RPMI7951 (cell line): ENCODE measurements at places on chromosomes 11 and 22.

GRCh38 chr22:36162127-36163034, 1.8 kb upstream of the APOL3 start:
- DNase-seq, result no peak

GRCh38 chr11:108144615-108145014, 23.2 kb downstream of the ACAT1 start:
- DNase-seq, result no peak

DNA sequence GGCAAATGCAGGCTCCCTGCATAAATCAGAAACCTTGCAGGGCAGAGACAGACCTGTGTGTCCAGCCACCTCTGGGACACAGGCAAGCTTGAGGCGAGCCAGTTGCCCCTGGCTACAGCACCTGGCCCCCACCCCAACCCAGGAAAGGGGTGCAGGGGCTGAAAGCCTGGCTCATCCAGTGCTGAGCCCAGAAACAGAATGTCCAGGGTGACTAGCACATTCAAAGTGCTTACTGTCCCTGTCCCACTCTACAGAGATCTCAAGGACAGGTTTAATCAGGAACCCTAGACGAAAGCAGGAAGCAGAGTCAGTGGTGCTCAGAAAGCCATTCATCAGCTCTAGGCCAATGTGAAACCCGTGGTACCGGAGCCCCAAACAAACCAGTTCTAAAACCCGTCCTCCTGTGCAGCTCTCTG, 31.9 kb downstream of the PLEKHA7 start:
- no peak for DNase-seq

DNA sequence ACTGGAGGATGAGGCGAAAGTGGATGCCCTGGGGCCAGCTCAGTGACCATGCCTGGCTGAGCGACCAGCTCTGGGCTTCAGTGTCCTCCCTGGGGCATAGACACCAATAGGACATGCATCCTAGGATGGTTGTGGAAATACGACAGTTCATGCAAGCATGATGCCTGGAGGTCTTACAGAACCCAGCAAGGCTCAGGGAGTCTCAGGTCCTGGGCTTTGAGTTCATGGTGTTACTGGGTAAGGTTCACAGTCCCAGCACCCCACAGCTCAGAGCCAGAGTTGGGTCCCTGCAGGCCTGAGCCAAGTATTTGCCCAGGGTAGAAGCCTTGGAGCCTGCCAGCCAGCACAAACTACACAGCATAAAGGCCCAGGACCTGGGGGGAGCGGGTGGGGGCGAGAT, 4.2 kb upstream of the SUSD2 start:
- DNase-seq, result no peak

DNA sequence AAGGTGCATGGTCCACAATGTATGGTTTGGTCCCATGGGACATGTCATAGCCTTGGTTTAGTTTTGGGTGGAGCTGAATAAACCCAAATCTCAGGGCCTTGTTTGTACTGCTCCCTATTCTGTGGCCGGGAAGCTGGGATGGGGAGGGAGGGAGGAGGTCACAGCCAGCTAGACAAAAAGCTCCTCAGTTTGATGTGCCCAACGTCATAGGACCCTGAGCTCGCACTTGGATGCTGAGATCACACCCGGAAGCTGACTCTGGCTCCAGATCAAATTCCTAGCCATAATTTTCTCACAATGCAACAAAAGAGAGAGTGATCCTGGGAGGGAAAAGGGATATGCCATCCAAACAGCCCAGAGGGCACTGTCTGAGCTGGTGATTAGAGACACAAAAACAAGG, 1.5 kb downstream of the HSPB2 start:
- DNase-seq, result peak; percentile 53

DNA sequence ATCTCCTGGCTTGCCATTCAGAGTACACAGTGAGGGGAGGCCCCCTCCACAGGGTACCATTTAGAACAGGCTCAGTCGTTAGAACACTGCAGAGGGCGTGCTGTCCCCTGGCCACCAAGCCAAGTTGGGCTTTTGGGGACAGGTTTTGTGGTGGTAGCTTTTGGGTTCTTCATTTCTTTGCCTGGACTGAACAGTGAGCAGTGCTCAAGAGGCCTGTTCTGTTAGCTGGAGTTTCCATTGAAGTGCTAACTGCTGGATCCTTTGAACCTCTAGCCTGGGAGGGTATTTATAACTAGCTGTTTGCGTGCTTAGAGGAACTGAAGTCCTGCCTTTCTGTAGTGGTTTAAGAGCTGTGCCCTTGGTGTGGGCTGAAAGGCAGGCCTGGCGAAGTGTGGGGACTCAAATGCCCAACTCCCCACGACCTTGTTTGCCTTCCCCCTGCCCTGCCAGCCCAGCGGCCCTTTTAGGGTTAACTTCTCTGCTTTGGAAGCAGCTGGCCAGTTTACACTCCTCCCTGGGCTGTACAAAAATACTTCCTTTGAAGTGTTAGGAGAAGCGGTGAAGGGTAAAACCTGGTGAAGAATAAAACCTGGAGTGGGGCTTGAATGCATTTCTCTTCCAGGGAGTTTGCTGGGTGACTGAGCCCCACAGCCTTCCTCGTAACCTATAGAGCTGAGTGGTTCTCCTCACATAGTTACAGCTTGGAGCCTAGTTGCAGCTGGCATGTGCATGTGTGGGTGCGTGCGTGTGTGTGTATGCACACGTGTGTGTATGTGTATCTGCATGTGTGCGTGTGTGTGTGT, 34.6 kb downstream of the ZNRF3 start:
- no peak for DNase-seq

DNA sequence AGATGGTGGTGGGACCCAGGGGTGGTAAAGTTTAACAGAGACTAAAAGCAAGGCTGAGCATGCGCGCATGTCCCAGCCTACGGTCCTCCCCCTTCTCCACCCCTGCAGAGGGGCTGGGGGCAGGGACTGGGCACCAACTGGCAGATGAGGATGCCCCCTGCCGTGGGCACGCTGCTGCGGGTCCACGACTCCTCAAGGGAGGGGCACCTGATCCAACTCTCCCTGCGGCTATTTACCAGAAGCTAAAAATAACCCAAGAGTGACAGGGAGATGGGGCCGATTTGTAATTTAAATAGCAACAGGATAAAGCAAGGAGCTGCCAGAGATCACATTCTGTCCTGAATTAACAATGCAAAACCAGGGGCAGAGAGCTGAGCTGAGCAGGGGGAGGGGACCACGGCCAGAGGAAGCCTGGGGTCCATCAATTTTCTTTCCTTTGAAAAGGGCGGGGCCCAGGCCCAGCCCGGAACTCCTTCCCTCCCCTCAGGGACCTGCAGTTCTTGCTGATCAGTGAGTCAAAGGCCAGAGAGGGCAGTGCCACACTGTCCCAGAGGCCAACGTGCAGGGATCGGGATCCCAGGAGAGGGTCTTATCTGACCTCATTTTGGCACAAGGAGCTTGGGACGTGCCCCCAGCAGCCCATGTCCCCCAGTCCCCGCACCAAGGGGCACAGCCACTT, 8.1 kb upstream of the DGKZ start:
- peak; percentile 39 for DNase-seq

GRCh38 chr11:20194470-20194869, 34.2 kb upstream of the DBX1 start:
- DNase-seq, result no peak

DNA sequence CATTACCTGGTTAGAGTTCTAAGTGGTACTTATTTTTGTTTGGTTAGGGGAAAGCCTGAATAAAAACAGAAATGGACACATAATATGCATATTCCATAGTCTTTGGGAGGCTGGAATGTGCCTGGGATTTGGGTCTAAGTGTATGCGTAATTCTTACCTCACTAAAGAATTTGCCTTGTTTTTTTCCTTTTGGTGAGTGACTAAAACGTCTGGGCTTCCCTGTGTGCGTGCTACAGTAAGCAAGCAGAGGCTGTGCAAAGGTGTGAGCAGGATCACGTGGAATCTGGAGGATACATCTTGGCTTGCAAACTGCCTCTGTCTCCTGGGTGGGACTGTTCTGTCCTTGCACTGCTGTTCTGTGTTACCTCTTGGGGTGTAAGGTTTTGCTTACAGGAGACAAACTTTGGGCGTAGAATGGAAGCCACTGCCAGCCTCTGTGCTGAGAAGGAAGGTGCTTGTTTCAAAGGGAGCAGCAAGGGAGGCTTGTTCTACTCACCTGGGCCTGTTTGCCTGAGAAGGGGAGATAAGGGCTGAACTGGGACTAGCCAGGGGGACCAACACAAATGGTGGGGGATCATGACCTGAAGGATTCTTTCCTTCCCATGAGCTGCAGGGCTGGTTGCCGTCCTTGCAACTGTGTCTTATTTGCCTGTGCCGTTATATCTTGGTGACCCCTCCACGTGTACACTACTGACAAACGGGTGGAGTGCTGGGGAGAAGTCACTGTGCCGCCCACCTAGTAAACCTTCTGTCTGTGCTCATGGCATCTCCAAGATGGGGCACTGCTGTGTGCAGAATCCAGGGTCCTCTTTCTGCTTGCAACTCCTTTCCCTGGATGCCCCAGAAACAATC, 4.5 kb downstream of the NEAT1 start:
- peak; percentile 63 for DNase-seq

GRCh38 chr22:20805972-20806471, 32.1 kb downstream of the SERPIND1 start:
- DNase-seq, result peak; percentile 41

- DNase-seq, result no peak
Measured at GRCh38 chr11:120906766-120907165, 117.1 kb upstream of the TBCEL start.

GRCh38 chr11:94396282-94396681, 4.9 kb downstream of the GPR83 start:
- DNase-seq, result no peak

- peak; percentile 77 for DNase-seq
Measured at GRCh38 chr11:86218125-86219084, 26.1 kb upstream of the EED start.

DNA sequence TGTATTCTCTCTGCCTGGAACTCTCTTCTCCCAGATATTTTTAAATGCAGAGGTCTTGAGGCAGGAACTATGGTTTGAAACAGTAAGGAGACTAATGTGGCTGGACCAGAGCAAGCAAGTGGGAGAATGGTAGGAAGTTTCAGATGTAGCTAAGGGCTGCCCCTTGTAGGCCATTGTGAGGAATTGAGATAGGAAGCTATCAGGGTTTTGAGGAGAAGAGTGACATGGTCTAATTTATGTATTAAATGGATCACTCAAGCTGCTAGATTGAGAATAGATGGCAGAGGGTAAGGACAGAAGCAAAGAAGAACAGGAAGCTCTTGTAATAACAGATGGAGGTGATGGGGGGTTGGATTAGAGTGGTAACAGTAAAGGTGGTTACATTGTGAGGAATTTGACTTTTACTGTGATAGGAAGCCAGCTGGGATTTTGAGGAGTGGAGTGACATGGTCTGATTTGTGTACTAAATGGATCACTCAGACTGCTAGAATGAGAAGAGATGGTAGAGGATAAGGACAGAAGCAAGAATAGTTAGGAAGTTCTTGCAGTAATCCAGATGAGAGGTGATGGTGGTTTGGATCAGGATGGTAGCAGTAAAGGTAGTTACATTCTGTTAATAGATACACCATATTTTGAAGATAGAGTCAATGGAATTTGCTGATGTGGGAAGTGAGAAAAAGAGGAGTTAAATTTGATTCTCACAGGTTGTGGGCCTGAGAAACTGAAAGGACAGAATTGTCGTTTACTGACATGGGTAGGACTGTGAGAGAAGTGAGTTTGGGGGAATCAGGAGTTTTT, 63.0 kb downstream of the HIPK3 start:
- no peak for DNase-seq

DNA sequence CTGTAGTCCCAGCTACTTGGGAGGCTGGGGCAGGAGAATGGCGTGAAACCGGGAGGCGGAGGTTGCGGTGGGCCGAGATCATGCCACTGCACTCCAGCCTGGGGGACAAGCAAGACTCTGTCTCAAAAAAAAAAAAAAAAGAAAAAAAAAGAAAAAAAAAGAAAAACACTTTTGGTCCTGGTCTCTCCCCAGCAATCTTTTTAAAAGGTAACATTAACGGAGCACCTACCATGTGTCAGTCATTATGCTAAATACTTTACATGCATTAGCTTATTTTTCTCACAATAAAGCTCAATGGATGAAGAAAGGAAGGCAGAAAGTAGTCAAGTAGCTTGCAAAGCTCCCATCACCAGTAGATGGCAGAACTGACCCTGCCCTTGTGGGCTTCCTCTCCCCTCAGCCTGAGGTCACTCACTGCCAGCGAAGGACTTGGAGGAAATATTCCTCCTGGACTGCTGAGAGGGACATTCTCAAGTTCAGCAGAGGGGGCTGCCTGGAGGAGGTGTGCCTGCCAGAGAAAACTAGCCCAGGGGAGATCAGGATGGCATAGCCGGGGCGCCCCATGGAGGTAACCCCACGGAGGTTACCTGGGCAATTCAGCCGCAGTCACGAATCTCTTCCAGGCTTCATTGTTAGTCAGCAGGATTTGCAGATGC, 15.5 kb downstream of the APOL3 start:
- DNase-seq, result peak; percentile 76

- no peak for DNase-seq
Measured at GRCh38 chr11:96097844-96098421, 174.0 kb upstream of the MTMR2 start.

DNA sequence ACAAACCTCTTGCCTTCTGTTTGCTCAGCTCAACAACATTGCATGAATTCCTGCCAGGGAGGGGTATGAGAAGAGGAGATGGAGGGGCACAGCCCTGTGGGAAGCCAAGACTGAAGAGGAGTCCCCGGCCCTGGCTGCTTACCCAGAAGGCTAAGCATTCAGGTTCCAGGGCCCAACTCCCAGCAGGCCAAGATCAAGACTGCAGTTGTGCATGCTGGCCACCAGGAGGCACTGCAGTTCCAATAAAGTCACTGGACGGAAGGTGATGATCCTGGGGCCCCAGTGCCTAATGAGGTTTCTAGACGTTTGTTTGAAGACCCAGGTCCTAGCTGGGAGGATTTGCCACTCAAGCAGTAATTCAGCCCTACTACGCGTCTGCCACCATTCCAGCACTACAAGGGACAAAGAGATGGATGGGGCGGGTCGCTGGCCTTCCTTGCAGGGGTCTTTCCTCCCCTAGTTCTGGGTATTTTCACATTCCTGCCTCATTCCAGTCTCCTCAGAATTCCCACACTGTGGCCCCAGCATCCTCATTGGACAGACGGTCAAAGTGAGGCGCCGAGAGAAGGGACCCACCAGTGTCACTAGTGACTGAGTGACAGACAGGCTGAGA, 23.6 kb downstream of the ALX4 start:
- peak; percentile 34 for DNase-seq

DNA sequence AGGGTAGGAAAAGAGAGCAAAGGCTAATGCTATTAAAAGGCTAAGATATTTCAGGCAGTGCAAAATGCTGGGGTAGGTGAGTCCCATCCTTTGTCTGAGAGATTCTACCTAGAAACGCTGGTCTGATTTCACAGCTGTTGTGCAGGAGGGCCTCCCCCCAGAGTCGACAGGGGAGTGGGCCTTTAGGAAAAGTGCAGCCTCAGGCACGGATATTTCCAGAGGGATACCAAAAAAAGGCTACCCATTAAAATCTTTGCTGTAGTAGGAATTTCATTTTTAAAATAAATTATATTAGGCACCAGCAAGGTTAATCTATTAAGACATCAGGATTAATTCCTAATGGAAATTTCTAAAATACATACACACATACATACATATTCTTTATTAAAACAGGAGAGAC, 280.5 kb downstream of the OPCML start:
- no peak for DNase-seq
